Activated T-helper 1 cell treated with Interleukin-2 at 50 U/mL for 16 hours (primary cell): ENCODE measurements at places on chromosomes 11 and 22.

GRCh38 chr22:40302149-40302548 is 44.2 kb upstream of the ADSL start:
- no peak for DNase-seq

GRCh38 chr11:117808784-117809183 is 11.8 kb upstream of the DSCAML1 start:
- DNase-seq = no peak

DNA sequence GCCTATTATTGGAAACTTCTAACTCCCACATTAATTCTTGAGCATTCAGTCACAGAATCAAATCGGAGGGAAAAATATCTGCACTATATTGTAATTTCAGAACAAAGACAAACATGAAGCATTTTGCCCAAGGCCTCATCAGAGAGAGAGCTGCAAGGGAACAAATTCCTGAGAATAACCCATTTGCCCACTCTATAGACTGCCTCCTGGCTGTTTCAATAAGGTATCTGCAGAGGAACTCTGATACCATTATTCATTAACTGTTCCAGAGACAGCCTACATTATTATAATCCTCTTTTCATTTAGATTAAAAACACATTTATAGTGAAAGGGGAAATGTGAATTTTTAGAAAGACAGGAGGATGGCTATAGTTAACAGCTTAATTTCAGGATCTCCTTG is 663.9 kb downstream of the DLG2 start:
- no peak for DNase-seq

- no peak for DNase-seq
Measured at GRCh38 chr22:46119729-46120419, 30.5 kb upstream of the PPARA start.

DNA sequence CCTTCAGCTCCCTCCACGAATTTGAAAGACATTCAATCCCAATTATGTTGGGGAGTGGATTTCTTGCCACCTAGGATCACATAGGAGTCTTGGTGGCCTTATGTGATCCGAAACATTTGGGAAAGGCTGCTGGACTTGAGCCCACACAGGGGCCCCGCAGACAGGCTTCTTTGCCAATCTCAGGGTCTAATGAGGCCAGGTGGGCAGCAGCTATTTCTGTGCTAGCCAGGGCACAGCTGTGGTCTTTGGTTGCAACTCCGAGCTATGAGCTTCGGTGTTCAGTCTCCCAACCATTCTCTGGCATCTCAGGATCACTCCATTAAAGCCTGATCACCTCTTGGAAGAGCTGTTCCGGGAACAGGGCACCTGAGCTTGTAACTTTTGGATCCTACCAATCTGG is 84.4 kb downstream of the TP53I11 start:
- no peak for DNase-seq

- no peak for DNase-seq
Measured at GRCh38 chr11:118748056-118748455, 42.9 kb downstream of the DDX6 start.

DNA sequence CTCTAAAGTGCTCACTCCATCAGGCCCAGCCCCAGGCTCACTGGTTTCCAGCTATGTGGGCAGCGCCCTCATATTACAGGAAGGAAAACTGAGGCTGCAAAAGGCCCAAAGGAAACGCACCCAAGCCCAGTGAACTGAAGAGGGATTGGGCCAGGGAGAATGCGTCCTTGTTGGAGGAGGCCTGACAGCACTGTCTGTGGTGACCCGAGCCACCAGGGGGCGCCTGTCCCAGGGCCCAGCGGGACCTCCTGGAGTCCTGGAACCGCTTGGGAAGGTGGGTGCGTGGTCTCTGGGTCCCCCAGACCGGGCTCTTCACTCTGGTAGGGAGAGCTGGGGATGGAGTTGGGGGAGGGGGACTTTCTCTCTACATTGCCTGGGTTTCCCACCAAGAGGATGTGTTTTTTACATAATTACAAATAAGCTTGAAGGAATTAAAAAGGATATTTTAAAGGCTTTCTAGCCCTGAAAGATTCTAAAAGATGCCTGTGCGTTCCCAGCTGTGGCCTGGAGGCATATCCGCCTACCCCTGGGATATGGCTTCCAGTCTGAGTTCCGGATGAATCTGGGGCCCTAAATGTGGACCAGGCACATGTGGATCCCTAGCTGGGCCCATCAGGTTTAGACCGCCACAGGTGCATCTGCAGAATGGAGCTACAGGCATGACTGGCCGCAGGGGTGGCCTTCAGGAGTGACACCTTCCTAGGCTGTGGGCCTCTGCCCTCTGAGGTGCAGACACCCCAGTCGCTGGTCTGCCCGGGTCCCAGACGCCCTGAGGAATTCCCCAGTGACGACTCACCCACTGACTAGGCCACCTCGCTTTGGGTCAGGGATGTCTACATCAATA is 4.2 kb downstream of the SPI1 start:
- DNase-seq = peak; percentile 77

GRCh38 chr22:48849963-48850657 is 977.6 kb downstream of the BRD1 start:
- DNase-seq = no peak

DNA sequence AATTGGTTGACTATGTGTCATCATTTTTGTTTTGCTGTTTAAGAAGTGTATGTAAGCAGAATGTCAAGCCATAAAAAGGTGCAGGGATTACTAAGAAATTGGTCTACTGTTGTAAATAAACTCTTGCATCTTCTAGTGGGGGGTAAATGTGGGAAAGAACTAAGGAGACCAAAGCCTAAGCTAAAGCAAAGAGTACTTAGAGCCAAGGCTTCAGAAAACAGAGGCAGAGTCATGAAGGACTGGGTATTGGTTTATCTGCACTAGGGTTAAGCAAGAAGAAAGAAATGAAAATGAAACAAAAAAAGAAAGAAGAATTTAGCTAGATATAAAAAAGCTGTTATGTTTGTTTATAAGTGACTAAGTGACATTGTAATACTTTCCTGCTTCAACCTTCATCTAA is 628.1 kb downstream of the METTL15 start:
- no peak for DNase-seq

DNA sequence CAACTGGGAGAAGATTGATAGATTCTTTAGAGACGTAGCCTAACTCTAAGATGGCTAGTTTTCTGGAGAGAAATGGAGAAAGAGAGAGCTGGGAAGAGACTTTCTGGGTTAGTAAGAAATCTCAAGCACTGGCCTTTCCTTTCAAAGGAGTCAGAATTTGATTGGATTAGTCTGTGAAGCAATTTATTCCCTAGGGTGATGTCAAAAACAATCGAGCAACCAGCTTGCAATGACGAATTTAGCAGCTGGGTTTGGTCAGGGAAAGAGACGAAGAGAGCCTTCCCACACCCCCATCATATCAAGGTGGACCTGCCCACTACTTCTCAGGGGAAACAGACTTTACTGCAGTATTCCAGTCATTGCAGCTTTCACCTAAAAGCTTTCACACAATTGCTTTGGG is 10.8 kb downstream of the KRTAP5-6 start:
- no peak for DNase-seq

GRCh38 chr11:62341588-62341987 is 4.3 kb downstream of the ASRGL1 start:
- no peak for DNase-seq

GRCh38 chr11:88229303-88229702 is 54.1 kb upstream of the RAB38 start:
- DNase-seq = no peak

DNA sequence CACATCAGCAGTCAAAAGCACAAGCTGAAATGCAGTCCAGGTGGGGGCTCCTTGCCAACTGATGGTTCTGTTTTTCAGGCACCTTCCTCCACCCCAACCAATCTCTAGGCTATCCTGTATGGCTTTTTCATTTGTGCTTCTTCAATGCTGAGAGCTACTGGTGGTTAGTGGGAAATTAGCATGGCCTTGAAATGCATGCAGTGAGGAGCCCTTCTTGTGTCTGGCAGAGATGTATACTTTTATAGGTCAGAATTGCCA is 167.4 kb downstream of the NAV2 start:
- no peak for DNase-seq

GRCh38 chr22:16824716-16825687 is at the start of gene XKR3:
Gene XKR3, minus strand, starts transcription at chr22:16825411. Its CDS starts 17,338 bp downstream, at chr22:16808073.
- no peak for DNase-seq

GRCh38 chr22:27257987-27258386 is 543.6 kb downstream of the MN1 start:
- no peak for DNase-seq

DNA sequence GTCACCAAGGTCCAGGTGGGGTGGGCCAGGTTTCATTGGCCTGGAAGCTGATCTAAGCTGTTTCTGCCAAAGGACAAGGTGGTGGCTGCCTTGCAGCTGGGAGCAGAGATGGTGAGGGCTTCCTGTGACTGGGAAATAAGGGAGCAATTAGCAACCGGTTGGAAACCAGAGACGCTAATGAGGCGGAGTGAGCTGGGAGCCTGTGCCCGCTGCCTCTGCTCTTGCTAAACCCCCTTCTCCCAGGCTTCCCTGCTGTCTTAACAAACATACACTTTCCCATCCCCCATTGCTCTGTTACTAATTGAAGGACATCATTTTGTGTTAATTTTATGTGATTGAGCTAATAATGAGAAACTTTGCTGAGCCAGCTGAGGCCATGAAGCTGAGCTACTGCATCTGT is 121.8 kb downstream of the INSC start:
- DNase-seq = no peak

DNA sequence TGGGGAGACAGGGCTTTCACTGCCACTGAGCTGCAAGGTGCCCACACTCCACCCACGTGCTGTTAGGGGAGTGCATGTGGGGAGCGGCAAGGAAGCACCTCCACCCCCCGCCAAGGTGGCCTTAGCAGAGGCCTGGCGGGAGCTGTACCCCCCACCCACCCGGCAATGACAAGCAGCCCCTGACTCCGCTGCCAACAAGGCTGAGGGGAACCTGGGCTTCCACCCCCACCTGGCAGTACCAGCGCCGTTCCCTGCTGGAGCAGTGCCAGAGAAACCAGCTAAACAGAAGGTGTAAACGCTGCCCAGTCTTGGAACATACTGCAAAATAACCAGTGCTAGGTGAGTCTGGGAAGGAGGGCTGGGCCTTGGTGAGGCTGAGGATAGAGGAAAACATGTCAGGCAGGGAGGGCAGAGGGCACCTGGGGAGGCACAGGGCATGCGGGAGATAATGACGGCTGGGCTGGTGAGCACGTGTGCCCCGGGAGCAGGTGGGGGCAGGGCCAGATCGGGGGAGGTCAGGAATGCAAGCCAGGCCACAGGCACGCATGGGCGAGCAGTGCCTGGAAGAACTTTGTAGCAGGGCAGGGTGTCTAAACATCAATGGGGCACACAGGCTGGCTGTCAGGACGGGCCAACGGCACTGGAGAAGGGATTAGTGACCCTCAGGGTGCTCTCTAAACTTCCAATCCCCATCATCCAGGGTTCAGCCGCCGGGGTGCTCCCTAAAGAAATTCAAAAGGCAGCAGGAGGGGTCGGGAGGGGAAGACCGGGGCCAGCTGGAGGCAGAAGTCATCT is 6.6 kb downstream of the CERK start:
- no peak for DNase-seq

DNA sequence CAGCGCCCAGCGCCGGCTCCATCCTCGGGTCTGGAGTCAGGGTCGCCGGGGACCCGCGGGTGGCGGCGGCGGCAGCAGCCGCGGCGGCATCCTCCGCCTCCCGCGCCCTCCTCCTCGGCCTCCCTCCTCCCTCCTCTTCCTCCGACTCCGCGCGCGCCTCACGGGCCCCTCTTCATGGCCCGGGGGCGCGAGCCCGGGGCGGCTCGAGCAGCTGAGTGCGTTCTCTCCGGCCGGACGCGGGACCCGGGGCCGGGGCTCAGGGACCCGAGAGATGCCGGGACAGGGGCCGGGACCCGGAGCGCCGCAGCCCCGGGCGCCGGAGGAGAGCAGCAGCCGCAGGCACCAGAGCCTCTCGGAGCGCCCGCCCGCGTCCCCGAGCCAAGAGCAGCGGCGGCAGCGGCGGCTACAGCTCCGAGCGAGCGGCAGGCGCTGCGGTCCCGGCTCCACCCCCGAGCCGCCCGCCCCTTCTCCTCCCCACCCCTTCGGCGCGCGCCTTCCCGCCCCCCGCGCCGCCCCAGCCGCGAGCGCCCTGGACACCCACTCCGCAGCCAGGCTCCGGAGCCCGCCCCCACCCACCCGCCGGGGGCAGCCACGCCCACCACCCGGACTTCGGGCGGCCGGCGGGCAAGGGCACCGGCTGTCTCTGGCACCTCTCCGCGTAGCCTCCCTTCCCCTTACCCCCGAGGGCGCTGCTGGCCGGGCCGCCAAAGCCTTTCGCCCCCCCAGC is at the start of gene CHST1:
CHST1 (minus strand) TSS at position 417 of the 727 bp plus-strand sequence. CDS start 14,699 bp downstream, outside the sequence.
- no peak for DNase-seq

DNA sequence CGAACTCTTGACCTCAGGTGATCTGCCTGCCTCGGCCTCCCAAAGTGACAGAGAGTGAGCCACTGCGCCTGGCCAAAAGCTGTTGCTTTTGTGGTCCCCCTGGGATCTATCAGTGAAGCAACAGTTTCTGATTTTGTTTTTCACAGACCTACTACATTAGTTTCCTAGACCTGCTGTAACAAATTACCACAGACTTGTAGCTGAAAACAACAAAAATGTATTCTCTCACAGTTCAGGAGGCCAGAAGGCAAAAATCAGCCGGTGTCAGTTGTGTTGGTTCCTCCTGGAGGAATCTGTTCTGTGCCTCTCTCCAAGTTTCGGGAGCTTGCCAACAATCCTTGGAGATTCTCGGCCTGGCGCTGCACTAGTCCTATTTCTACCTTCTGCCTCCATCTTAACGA is 8.5 kb upstream of the SLC35C1 start:
- no peak for DNase-seq

DNA sequence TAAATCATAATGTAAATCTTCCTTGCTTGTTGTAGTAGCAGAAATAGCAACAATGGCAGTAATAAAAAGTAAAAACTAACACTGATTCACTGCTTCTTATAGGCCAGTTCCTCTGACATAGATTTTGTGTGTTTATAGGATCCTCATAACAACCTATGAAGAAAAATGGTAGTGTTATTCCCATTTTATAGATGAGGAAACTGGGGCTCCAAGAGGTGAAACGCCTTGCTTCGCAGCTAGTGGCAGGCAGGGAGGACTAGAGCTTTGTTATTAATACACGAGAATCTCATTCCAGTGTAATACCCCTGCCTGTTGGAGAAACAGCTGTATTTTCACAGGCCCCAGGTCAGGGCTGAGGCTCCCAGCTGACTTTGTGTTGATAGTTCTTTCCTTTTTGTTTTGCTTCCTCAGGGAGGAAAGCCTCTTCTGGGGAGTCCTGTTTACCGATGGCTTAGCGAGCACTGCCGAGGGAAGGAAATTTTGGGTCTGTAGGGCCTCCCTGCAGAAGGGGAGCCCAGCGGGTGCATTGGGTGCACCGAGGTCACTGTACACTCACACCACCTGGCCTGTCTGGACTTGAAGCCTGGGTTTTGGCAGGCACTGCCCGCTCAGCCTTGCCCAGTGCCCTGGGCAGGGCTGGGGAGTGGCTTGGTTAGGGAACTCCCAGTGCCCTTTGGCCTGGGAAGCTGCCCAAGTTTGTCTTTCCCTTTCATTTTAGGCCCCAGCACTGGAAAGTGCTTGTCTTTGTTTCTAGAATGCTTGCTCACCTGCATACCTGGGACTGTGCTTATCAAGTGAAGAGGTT is 13.5 kb downstream of the KIAA1671 start:
- DNase-seq = no peak

DNA sequence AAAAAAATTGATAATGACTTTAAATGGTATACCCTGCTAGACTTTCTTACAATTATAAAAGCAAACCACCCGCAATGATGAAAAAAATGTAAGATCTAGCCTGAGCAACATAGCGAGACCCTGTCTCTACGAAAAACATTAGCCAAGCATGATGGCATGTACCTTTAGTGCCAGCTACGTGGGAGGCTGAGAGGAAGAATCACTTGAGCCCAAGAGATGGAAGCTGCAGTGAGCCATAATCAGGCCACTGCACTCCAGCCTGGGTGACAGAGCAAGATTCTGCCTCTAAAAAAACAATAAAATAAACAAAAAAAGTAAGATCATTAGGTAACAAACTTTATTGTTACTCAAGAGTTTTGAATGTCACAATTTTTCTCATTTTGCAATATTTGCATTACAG is 39.2 kb downstream of the KMT5B start:
- DNase-seq = no peak
